ENCODE measurements at places on chromosomes 7 and 10.

GRCh38 chr10:79445977-79446757 lies 743 bp upstream of the ZCCHC24 start:
- DNase-seq: no peak

DNA sequence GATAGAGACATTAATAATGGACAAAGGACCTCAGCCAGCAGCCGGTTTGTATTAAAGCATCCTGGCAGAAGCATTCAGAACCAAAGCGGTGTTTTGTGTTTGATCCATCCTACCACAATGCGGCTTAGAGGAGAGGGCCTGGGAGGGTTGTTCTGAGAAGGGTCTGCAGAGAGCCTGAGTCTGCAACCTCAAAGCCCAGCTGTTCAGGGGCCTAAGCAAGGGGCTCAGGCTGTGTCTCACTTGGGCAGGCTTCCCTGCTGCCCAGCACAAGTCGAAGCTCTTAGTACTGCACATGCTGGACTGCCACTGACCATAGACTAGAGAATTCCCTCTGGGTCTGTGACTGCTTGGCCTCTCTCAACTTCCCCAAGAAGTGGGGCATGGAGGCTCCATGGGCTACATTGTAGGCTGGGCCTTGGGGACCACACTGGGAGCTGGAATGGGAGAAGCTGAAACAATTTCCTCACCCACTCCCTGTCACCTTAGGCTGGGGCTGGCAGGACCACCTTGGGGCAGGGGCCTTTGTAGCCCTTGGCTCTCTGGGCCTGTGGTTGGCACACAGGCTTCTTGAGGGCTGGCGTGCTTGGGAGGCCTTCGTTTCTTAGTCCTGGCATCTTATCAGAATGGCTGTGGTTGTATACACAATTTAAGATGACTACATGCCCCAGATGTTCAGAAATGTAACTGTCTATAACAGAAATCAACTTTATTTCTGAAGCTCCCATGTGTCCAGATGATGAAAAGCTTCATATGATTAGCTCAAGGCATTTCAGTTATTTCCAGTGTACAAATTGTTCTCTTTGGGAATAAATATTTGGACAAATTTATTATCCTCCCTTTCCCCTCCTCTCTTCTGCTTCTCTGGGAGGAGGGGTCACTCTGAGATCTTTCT lies 44.5 kb downstream of the LRRC18 start:
- no peak for DNase-seq

DNA sequence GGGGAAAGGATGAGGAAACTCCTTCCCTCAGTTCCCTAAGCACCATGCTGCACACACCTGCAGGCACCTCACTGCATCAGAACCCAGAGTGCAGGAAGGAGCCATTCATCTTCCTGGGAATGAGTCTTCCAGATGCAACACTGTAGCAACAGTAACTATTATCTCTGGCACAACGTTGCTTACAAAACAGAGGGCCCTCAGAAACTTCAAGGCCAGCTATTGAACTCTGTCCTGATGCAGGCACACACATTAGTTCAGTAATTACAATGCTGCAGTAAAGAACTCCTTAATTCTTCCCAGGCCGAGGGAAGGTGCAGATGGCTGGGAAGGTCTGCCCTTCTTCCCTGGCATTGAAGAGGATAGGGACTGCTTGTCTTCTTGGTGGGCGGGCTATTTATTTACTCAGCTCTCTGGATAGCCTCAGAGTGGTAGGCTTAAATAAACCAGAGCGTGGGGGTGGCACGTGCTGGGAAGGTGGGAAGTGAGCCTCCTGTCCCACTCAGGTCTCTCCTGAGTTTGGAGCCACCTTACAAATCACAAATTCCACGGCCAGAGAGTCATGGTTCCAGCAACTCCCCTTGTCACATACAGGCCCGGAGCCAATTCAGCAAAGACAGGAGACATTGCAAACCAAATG lies 125.1 kb upstream of the JCAD start:
- DNase-seq: peak; percentile 42

DNA sequence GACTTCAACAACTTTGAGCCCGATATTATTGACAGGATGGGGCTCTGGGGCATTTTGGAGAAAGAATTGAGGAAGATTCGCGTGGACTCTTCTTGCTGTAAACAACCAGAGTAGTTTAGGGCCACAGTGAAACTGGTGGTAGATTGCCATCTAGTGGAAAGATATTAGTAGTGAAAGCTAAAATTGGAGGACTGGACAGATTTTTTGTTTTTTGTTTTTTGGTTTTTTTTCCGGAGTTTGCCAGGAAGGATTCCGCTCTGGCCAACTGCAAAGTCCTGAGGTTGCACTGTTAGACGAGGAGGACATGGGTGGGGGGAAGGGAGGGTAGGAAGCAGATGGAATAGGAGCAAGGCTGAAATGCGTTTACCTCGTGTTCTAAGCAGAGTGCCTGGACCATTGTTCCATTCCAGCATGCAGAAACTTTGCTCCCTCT lies 11.7 kb downstream of the NOBOX start:
- peak; percentile 63 for DNase-seq

- DNase-seq: no peak
Measured at GRCh38 chr10:111445667-111446066, 368.8 kb downstream of the ADRA2A start.

DNA sequence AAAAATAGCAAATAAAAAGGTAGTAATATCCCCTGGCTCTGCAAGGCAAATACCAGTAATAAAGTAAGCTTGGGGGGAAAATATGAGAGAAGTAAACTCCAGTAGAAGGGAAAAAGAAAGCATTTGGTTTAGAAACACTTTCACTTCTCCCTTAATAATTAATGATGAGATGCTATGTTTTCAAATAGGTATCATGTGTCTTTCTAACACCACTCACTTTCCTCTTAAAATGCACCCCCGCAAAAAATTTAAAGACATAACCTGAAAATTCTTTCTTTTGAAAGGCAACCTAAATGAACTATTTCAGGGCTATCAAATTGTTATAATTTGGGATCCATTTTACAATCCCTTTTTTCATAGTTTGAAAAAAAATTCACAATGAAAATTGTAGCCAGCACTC lies 240.3 kb downstream of the SNX10 start:
- no peak for DNase-seq

DNA sequence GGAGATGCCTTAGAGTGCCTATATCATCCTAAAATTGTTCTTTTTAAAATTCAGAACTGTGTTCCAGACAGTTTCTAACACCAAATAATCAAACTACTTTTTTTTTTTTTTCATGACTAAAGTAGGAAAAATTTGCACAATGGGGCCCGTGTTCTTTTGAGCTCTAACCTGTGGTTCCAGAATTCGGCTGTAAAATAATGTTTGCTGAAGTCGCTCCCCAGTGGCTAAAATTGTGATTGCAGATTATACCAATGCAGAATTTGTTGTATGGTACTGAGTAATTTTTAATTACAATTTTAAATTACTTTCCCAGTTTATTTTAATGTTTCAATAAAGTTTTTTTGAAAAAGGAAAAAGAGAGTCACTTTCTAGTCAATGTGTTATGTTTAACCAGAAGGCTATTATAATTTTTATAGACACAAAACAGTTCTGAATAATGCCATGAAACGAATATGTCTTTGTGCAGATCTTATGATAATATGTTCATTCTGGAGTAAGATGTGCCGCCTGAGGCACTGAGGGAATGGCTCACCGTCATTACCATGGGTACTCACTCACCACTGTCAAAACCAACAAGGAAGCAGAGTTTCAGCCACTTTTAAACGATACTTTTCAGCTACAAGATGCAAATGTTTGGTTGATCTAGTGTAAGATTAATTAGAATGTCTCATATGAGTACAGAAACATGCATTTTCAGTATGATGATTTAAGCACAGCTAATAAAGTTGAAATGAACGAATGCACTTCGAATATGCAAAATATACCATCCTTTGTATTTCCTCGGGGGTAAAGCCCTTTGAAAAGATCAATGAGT lies 173.6 kb downstream of the PRKCQ start:
- peak; percentile 30 for DNase-seq

- DNase-seq: no peak
Measured at GRCh38 chr7:112364388-112364787, 85.9 kb upstream of the IFRD1 start.

DNA sequence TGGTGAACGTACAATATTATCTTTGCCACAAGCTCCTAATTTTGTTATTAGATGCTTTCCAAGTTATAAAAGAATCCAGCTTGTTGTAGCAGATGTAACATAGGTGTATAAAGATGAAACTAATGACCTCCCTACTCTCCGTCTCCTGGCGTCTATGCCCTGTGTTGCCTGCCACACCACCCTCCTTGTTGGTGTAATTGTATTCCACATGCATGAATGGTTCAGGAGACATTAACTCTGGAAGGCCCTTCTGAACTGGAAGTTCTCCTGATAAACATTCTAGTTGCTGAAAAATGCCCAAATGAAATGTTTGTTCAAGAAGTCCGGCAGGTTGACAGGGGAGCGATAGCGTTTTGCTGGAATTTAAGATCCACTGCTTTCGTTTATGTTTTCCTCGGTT lies 53.9 kb upstream of the SEPHS1 start:
- no peak for DNase-seq

DNA sequence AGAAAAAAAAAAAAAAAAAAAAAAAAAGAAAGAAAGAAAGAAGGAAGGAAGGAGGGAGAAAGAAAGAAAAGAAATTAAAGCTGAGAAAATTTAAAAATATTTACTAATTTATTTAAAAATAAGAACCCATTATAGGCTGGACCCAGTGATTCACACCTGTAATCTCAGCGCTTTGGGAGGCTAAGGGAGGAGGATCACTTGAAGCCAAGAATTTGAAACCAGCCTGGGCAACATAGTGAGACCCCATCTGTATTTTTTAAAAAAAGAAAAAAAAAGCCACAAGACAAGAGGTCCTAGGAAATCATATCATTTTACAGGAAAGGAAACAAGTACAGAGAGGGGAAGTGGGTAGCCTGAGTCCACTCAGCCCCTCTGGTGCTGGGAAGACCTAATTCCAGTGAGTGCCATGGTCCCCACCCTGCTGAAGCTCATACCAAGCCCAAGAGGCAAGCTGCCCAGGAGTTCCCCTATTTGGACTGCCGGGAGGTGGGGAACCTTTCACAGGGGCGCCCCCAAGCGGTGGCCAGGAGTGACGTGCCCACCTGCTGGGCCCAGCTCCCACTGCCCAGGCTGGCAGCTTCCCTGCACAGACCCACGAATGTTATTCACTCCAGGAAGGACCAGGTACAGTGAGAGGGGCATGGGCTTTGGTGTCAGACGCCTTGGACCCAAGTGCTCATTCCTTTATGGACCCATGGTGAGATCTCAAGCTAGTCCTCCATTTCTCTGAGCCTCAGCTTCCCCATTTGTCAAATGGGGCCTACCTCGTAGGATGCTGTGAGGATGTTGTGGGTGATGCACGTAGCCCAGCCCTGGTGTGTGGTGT lies 133.6 kb downstream of the ZMIZ1 start:
- peak; percentile 27 for DNase-seq

GRCh38 chr7:14179781-14180180 lies 190.3 kb upstream of the ETV1 start:
- DNase-seq: no peak

GRCh38 chr7:120731271-120731670 lies 126.7 kb downstream of the TSPAN12 start:
- DNase-seq: no peak

GRCh38 chr7:39429421-39429820 lies 136.8 kb upstream of the YAE1 start:
- DNase-seq: no peak

GRCh38 chr7:49001610-49002033 lies 77.3 kb downstream of the CDC14C start:
- DNase-seq: no peak

GRCh38 chr7:140674356-140674800 lies 1.6 kb downstream of the ADCK2 start:
- DNase-seq: no peak

DNA sequence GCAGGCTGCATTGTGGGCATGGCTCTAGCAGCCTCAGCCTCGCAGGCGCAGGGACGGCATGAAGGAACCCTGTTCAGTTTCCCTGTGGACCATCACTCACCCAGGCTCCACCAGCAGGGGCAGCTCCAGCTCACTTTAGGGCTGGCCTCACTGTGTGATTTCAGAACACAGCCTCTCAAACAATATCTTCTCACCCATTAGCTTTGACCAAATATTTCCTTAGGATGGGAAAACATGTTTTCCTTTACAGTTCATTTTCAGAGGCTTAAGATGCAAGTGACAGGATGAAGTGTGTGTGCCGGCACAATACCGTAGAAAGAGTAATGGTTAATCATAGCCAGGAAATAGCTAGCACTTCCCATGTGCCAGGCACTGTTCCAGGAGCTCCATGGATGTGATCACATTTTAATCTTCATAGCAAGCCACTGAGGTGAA lies 58.2 kb downstream of the LANCL2 start:
- peak; percentile 33 for DNase-seq

GRCh38 chr7:133827707-133828623 lies 299.2 kb upstream of the LRGUK start:
- DNase-seq: no peak

Data from astrocyte of the spinal cord (primary cell).